Ovary (tissue), 10 donors: ENCODE measurements at places on chromosomes 7 and 10.

DNA sequence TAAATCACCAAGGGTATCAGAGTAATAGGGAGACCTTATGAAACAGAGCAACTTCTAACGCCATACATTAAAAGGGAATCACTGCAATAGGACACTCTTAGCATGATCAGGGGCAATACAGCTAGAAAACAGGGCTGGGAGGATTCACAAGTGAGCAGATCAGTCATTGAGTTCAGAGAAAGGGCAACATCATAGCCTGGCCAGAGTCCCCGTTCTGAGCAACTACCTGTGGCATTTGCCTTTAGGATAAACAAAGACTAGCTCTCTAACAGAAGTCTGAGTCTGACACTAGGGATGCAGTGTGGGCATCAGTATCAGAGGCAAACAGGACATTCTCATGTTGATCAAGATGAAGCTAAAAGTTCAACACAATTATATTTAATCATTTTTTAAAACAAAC is 297.9 kb downstream of the DGKB start:
- DNase-seq = no peak

GRCh38 chr7:43439631-43440401 is 143.1 kb upstream of the STK17A start:
- no peak for DNase-seq

DNA sequence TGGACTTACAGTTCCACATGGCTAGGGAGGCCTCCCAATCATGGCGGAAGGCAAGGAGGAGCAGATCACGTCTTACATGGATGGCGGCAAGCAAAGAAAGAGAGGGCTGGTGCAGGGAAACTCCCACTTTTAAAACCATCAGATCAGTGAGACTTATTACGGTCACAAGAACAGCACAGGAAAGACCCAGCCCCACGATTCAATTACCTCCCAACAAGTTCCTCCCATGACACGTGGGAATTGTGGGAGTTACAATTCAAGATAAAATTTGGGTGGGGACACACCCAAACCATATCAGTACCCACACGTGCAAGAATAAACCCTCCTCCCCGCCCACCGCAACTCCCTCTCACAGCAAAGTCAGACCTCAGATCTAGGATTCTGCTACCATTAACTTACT is 4.5 kb upstream of the AIFM2 start:
- DNase-seq = no peak

- DNase-seq = no peak
Measured at GRCh38 chr7:17844514-17845196, 95.6 kb downstream of the SNX13 start.

- no peak for DNase-seq
Measured at GRCh38 chr10:65365878-65366277, 1560.0 kb upstream of the LRRTM3 start.

- no peak for DNase-seq
Measured at GRCh38 chr7:157658851-157659412, 322.1 kb downstream of the DNAJB6 start.
